NCI-H2107 (cell line): ENCODE measurements at places on chromosomes 11 and 22.

DNA sequence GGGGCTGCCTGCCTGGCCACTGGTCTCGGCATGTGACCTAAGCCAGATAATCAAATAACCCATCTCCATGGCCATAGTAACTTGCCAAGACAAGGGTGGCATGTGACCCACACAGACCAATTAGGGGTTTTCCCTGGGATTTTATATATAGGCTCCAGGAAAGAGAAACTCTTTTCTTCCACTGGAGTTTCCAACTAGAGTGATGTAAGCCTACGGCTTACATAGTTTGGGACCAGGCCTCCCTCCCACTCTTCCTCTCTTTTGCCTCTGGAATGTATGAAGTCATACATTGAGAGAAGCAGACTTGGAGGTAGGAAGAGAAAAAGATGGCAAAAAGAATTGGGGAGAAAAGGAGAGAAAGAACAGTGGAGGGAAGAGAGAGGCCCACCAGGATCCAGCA is 84.6 kb upstream of the LDLRAD3 start:
- no peak for DNase-seq

- no peak for DNase-seq
Observed at GRCh38 chr11:34425867-34426266, 12.9 kb upstream of the CAT start.

DNA sequence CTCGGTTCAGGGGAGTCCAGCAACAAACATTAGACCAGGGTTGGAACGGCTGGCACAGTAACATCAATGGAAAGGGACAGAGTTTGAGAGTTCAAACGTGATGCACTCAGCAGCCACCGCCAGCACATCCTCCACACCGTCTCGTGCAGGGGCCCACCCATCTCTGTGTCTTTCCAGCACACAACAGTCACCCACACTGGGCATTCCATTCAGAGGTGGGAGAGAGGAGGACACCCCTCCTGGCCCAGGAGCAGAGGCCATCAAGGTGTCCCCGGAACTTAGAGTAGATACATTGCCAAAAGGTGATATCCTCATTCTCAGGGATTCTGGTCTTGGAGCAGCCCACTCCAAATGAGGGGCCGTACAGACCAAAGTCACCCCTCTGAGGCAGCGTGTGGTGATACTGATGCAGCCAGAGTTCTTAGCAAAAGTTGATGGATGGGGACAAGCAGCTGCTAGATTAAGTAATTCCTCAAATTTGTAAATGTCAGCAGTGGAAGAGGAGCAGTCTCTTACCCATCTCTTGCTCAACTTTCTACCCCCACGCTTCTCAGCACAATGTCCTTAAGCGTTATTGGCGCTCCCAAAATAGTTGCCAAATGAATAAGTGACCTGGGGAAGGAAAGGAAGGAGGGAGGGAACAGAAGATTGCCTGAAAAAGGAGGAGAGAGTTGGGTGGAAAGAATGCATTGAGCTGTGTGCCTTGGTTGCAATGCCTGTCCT is 5.5 kb downstream of the SNAP29 start:
- no peak for DNase-seq

- no peak for DNase-seq
Observed at GRCh38 chr11:64041846-64042245, 6.1 kb downstream of the FLRT1 start.

DNA sequence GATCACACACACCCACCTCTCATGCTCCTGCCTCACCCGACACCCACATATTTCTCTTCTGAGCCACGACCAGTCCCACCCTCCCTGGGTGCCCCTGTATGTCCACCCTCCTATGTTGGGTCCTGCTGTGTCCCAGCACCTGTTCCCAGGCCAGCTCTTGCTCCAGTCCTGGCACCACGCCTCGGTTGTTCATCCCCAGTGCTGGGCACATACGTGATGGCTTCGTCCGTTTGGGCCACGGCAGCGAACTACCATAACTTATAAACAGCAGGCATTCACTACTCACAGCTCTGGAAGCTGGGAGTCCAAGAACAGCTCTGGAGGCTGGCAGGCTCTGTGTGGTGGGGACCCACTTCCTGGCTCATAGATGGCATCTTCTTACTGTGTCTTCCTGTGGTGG is 116.9 kb downstream of the BRD1 start:
- no peak for DNase-seq

GRCh38 chr11:130077671-130078070 is 8.0 kb downstream of the APLP2 start:
- no peak for DNase-seq

GRCh38 chr22:45600790-45601730 is 70.6 kb upstream of the ATXN10 start:
- no peak for DNase-seq

GRCh38 chr11:68545796-68546195 is 85.2 kb downstream of the PPP6R3 start:
- no peak for DNase-seq

DNA sequence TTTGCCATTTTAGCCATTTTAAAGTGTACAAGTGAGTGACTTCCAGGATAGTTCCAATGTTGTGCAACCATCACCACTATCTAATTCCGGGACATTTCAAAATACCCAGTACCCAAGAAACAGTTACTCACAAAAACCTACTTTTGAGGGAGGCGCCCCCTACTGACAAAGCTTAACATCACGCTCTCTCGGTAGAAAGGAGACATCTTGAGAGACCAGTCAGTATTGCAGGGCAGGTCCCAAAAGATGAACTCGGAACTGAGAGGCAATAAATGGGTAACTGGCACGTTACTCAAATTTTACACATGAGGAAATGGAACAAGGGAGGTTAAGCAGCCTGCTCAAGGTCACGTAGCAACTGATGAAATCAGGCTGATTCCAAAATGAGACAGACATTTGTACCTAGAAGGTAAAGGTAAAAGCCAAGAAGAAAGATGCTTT is 50.0 kb upstream of the POU2AF1 start:
- no peak for DNase-seq

DNA sequence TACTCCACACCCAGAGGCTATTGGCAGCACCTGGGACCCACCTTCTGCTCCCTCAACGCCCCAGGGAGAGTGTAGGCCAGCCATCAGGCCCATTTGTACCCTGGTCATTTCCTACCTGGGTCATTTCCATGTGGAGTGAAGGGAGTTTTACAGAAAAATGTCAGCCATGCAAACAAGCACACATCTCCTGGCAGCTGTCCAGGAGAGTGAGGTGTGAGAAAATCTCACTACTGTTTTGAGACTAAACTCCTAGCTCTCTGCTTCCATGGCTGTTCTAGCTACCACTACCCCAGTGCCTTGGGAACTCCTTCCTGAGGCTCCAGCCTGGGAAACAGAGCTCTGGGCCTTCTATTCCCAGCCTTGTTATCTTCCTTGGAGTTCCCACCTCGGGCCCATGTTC is 2.8 kb upstream of the TMPRSS13 start:
- no peak for DNase-seq

DNA sequence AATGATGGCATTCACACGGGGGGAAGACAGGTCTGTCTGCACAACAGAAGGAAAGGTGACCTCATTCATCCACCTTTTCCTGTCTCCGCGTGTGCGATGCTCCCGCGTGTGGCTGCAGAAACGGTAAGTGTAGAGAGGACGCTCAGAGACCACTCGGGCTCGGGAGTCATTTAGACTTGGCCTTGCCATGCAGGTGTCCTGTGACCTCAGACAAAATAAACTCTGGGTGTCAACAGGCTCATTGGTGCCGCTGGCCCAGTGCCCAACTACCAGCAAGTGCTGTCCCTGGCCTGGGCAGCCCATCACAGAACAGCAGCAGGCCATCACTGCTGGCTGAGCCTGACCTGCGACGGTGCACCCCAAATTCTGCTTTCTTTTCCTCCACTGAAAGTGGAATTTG is 48.1 kb upstream of the ARFGAP3 start:
- DNase-seq = no peak
